H9 (cell line): ENCODE measurements at places on chromosomes 11 and 22.

DNA sequence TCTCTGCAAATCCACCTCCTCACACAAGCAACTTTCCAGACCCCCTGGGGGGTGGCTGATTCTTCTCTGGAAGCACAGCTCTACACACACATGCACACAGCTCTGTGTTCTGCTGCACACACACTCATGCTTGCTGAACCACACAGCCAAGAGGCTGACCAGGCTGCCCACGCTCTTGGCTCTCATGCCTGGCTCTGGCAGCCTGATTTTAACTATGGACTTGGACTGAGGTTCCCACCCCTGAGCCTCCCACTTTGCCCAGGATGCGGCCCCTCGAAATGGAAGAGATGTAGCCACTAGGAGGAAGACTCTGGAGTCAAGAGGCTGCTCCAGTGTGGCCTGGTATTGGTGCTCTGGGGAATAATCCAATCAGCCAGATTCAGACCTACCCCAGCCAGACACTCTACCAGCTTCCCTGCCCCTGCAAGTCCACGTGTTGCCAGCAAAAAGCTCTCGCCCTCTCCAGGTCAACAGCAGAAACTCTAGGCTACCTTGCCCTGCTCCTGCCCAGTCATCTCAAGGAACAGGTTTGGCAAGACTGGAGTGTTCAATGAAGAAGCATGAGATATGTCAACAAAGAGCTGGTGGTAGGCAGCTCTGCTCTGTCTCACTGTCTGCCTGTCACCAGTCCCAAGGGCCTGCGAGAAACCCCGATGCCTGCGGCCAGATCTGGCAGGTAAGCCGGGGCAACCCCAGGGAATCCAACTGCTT lies 8.8 kb upstream of the CASTOR1 start:
- no peak for DNase-seq

DNA sequence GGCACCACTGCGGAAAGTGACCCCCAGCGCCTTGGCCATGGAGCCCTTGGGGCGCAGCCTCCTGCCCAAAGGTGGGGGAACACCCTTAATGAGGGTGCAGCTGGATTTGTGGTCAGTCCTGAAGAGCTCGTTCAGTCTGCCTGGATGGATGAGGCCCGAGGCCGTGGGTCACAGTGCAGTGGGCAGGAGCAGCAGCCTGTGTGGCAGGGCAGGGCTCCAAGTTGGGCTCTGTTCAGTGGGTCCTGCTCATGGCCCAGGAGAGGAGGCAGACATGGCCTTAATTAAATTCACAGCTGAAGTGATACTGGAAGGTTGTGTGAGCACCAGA lies 33.3 kb downstream of the FAM83F start:
- DNase-seq = no peak

DNA sequence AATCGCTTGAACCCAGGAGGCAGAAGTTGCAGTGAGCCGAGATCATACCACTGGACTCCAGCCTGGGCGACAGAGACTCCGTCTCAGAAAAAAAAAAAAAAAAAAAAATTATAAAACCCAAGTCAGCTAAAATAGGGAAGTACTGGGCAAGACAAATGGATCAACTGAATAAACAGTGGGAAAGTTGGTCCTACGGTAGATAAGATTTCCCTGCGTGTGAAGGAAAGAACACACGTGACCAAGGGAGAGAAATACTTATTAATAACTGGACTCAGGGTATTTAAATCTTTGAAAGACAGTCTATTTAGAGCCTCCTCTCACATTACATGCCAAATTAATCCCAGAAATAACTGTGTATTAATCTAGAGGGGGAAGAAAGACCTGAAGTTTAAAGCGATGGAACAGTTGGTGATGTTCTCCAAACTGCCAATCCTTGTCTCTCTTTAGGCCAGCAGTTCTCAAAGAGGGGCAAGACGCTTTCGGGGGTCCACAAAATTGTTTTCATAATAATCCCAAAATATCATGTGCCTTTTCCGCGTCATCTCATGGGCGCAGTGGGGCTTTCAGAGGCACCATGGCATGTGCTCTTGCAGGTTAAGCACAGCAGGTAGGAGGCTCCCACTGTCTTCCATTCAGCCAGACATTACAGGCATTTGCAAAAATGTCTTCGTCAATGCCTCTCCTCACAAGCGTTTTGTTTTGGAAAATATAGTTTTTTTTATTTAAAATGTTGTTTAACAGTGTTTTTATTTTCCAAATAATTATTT lies 6.6 kb downstream of the RTL6 start:
- no peak for DNase-seq

DNA sequence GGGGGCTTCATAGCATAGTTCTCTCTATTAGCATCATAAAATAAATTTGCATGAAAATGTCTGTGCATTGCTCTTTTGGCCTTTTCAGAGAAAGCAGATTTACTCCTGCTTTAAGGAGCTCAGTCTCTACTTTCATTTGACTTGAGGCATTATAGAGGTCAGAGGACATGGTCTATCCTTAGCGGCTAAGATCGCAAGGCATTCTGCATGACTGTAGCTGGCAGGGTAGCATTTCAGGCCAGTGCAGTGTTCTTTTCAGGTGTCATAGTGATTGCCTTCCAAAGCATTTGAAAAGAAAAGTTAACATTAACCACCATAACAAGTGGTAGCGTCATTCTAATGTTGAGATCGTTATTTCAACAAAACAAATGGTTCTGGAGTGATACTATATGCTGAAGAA lies 126.5 kb downstream of the NCAM1 start:
- no peak for DNase-seq

GRCh38 chr11:74307434-74307833 lies 4.0 kb downstream of the P4HA3 start:
- no peak for DNase-seq

DNA sequence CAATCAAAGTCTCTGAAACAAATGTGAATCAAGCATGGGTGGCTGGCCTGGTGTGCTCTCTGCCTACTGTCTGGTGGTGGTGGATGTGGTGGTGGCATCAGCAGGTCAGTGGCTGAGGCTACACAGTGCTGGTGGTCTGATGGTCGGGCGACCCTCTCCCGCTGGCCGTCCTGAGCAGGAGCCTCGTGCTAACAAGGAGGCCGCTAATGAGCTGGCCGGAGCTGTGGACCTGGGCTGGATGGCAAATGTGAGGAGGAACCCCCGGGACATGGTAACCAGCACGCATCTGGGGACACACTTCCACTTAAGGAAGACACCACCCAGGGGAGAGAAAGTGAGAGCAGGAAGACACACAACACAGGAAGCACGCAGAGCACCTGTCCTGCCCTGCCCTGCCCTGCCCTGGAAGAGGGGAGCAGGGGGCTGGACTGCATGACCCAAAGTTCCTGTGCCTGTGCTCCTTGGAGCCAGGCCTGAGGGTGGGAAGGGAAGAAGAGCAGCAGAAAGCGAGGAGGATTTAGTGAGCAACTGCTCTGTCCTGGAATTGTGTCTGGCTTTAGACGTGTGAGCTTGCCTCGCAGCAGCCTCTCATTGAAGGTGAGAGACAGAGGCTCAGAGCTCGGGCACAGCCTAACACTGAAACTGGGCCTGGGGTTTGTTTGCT lies 23.7 kb downstream of the SLC37A2 start:
- no peak for DNase-seq

DNA sequence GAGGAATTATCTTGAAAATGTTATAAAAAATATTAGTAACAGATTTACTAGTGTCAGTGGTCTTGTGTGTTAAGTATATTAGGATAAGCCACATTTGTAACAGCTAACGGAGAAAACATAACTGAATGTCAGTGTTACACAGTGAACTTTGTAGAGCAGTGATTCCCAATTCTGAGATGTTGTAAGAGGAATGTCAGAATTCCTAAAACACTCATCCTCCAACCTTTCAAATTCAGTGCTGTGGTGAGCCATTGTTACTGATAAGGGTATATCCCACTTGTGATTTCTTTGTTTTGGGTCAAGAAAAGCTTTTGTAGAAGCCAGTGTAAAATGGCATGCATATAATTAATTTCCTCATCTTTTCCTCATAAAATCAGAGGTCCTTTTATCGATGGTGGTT lies 61.9 kb downstream of the ARHGEF12 start:
- no peak for DNase-seq

GRCh38 chr11:78730267-78730824 lies 155.7 kb upstream of the NARS2 start:
- no peak for DNase-seq

- no peak for DNase-seq
Observed at GRCh38 chr11:88529426-88529825, 191.9 kb upstream of the CTSC start.
